ENCODE measurements at places on chromosomes 7 and 10.

GRCh38 chr7:44534087-44534486, 7.0 kb downstream of the NPC1L1 start:
- DNase-seq, result no peak

DNA sequence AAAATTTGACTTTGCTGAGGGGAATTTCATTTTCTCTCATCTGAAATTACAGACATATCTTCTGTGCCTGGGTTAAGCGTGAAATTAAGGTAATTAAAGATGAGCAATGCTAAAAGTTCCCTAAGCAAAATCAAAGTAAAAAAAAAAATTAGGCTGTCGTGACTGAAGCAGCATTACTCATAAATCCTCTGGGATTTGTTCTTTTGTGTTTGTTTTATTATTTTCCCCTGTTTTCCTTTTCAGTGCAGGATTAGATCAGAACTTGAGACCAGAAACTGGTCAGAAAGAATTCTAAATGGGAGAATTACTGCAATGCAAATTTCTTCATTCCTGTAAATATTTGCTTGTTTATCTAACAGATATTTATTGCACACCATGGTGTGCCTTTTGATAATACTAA, 141.4 kb upstream of the BET1 start:
- no peak for DNase-seq

- DNase-seq, result no peak
Measured at GRCh38 chr7:2523461-2523936, 3.9 kb downstream of the LFNG start.

- DNase-seq, result peak; percentile 71
Measured at GRCh38 chr7:100483090-100483721, 521 bp upstream of the NYAP1 start.

- DNase-seq, result peak; percentile 34
Measured at GRCh38 chr10:132373241-132373955, 23.6 kb upstream of the PWWP2B start.

DNA sequence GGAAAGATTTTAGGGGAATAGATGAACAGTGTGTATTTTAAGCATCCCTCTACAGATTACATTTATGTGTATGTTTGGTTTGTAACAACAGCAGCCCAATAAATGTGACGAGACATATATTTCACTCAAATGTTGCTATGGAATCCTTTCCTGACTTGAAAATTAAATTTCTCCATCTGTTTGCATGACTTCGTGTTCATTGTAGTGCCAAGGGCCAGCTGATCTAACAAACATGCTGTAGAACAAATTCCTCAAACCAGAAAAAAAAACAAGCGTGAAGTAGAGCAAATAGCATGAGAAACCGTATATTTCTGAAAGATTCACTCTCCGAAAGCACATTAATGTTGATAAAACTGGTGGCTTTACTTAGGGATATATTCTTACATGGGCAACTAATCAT, 87.8 kb downstream of the NRCAM start:
- DNase-seq, result no peak

- no peak for DNase-seq
Measured at GRCh38 chr10:122637376-122637775, 62.3 kb downstream of the C10orf120 start.

All from right lobe of liver (tissue), 6 donors.